ENCODE measurements at places on chromosomes 3 and 15.

DNA sequence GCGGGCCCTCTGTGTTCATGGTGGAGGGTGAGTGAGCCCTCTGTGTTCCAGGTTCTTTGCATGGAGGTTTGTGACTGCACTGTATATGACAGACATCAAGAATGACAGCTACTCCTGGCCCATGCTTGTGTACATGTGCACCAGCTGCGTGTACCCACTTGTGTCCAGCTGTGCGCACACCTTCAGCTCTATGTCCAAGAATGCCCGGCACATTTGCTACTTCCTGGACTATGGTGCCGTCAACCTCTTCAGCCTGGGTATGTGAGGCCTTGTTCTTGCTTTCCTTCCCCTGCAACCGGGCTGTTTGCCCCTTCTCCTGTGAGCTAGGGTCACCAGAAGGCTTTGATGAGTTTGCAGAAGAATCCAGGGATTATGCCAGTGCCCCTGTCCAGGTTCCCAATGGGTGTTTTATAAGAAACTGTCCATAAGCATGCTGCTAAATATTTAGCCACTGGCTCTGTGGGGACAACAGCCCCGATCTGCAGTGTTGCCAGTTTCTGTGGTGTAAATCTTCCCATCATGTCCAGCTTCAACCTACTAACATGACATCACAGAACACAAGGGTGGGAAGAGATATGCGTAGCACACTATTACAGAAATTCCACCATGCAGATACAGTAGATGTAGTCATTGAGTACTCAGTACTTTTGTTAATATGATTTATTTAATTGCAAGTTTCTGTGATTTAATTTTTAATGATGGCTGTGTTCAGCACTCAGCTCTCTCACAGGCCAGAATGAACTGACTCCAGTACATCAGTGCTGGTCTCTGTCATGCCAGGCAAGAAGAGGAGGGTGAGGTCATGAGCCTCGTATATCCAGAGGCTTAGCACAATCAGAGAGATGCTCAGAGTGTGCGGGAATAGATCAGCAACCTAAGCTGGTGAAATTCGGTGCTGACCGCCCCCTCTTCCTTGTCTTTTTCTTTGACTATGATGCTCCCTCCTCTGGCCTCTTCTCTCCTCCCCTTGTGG is 29.2 kb upstream of the KIF23 start:
- no peak for DNase-seq

DNA sequence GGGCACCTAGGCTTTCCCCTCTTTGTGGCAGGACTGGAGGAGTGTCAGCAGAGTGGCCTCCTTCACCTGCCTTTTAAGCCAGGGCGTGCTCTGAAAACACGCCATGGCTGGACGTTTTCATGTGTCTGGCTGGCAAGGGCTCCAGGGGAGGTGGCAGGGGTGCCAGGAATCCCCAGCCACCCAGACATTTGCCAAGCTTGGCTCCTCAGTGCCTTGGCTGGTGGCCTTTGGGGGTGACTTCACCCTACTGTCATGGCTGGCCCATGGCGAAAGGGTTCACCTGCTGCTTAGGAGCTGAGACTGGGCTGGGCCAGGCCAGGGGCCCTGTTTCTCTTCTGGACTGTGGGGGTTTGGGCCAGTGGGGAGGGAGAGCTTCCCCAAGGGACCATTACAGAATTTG is 17.6 kb downstream of the KLF13 start:
- no peak for DNase-seq

GRCh38 chr3:47912006-47912504 is 104.2 kb downstream of the MAP4 start:
- DNase-seq: no peak

DNA sequence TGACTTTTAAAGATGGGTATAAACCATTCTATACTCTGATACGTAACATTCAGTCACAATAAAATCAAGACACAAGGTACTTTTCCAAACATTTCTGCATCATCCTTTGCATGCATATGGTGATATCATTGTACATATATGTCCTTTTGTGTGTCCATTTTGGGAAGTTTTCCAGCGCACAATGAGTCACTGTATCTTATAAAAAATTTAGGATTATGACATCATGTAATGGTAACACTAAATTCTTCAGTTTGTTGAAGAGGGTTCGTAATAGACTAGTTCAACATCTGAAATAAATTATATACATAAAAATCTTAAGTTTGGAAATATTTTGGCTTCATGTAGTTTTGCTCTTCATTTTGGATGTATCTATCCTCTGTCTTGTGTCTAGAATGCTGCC is 480.9 kb downstream of the ROBO1 start:
- DNase-seq: no peak

- DNase-seq: no peak
Observed at GRCh38 chr3:151548195-151548594, 87.3 kb upstream of the IGSF10 start.

DNA sequence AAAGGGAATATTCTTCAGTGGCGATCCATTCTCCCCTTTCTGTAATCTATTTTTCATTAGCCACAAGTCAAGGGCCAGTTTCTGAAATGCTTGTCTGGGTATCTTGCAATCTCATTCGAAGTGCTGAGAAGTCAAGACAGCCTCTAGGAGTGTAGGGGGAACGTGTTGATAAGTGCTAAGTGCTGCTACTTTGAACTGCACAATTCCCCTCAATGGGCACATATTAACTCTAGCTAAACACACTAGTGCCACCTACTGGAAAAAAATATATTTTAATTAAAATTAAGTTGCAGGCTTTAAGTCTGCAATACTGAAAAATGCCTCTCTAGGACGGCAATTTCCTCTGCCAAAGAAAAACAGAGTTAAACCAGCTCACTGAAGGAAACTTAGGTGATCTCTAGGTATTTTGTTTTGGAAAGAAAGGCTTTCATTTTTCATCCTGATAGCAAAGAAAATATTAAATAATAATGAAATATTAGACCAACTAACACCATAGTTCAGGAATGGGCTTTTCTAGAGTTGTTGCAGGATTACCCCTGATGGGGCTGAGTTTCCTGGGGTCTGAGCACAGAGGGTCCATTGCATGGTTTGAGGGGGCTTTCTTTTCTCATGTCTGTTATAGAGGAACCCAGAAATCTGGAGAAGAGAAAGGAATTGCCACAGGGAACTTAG is 181.9 kb upstream of the KBTBD8 start:
- DNase-seq: no peak

DNA sequence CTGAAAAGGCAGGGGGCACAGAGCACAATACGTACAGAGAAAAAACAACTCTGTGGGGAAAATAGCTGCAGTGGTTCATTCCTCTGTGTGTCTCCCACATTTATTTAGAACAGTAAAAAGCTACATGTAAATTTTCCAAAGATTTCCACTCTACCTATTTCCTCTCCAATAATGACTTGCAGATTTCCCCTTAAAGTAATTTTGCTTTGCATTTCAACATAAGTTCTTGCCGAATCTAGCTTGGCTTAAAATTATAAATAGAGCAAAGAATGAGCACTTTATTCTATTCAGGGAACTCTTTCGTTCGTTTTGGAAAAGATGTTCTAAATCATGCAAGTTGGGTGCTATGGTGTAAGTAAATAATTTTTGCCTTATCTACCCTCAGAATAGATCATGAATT is 58.2 kb upstream of the NR2E3 start:
- DNase-seq: no peak

- no peak for DNase-seq
Observed at GRCh38 chr3:161673866-161674265, 177.3 kb downstream of the OTOL1 start.

- DNase-seq: no peak
Observed at GRCh38 chr3:101414121-101414520, 93.7 kb upstream of the IMPG2 start.

DNA sequence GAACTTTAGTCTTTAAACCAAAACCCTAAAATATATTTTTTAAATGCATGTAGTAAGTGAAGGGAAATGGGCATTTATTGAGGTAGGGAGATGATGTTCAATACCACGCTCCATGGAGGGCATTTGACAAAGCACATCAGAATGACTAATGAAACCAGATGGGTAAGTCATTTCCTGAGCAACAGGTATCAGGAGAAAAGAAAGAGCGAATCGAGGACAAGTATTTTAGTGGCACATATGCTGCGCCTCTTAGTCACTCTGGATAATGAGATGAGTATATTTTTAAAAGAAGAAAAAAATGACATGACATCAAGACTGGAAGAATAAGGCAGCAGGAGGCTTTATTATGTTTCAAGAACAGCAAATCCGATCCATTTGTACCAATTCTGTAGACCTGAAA is 129.0 kb upstream of the ARHGEF3 start:
- no peak for DNase-seq

- DNase-seq: no peak
Observed at GRCh38 chr3:151743855-151744254, 10.1 kb downstream of the AADACL2 start.

- DNase-seq: no peak
Observed at GRCh38 chr3:194285024-194285849, 65.9 kb downstream of the CPN2 start.

DNA sequence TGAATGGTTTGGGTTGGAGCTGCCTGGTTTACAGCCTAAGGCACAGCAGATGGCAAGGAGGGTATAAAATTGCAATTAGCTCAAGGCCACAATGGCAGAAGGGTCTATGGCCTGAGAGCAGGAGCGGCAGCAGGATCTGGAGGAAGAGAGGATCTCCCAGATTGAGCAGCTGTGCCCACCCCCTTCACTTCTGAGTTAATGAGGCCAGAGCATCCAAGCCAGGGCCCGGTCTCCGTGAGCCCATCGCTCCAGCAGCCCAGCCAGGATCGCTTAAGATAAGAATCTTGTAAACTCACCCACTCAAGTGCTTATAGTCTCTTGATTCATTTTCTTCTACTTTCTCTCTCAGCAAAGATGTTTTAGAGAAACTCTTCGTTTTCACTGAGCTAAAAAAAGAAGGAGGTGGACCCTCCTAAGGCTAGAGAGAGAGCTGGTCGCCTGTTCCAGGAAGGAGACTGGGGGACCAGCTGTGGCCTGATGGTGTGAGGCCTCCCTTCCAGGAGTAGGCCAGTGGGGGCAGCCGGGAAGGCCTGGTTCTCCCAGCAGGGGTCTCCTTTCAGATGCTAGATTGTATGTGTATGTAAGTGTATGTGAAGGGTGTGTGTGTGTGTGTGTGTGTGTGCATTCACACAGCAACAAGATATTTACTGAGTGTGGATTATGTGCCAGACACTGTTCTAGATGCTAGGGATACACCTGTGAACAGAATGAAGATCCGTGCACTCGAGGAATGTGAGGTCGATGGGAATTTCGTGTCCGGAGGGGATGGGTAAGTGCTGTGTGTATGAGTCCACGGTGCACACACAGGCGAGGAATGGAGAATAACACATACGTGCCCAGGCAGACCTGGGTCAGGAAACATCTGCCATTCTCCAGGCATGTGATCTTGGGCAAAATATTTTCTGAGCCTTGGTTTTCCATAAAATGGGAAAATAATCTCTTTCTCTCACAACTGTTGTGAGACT is 18.6 kb downstream of the MAGEF1 start:
- DNase-seq: no peak

DNA sequence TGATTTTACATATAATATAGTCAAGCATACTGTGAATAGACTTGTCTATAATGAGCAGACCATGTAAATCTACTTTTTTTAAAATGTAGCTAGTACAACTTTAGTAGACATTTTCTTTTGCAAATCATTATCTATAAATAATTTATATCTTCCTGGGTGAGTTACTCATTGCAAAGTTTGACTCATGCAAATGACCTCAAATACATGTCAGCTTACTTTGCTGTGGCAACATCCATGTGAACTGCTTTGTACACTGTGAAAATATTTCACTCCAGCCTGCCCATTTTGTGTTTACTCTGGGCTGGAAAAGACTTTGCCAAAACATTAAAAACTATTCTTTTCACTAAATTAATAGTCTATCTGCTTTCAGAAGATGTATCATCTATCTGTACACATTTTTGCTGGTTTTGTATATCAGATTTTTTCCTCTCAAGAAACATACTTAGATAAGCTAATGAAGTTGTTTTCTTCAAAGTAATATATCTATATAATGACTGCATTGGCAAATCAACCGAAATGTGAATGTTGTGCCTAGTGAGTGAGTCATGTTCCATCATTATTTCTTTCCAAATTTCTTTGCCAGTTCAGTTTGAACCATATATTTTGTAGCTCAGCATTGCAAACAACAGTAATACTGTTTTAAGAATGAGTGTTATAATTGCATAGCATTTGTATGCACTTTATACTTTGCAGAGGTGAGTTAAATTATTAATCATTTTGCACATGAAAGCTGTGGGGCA is 26.5 kb downstream of the IGSF10 start:
- no peak for DNase-seq

DNA sequence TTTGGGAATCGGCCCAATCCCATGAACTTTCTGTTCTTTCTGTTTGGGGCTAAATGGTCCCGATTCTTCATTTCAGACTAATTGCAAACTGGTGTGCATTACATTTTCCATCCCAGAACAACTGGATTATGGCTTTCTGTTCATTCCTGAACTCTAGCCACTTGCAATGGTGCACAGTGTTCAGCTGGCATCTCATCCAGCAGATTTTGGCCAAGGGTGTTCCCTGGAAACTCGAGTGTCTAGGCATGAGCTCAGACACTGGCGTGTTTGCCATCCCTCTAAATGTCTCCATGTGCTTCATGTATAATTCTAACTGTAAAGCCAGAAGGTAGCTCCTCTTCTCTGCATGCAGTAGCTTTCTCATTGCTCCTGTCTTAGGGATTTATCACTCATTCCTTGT is 97.1 kb upstream of the MYZAP start:
- no peak for DNase-seq

GRCh38 chr15:92232317-92232716 is 161.4 kb upstream of the ST8SIA2 start:
- no peak for DNase-seq

DNA sequence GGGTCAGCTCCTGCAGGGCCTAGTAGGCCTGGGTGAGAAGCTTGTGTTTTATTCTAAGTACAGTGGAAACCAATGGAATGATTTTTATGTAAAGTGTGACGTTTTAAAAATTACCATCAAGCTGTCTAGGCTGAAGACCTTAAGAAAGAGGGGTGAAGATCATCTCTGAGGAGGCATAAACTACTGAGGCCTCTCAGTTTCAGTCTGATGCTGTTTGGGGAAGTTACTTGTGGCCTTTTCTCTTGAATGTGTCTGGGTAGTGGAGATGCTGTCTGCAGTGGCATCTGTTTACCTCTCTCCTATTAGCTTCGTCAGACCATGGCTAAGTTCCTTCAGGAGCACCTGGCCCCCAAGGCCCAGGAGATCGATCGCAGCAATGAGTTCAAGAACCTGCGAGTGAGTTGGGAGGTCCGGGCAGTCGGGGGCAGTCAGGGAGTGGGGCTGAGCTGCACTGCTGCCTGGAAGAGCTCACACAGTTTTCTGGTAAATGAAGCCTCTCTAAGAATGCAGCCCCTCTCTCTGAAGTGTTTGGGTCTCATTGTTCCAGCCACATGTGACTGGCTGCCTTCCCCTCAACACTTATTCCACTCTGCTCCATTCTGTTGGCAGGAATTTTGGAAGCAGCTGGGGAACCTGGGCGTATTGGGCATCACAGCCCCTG is 1.9 kb downstream of the IVD start:
- DNase-seq: no peak

DNA sequence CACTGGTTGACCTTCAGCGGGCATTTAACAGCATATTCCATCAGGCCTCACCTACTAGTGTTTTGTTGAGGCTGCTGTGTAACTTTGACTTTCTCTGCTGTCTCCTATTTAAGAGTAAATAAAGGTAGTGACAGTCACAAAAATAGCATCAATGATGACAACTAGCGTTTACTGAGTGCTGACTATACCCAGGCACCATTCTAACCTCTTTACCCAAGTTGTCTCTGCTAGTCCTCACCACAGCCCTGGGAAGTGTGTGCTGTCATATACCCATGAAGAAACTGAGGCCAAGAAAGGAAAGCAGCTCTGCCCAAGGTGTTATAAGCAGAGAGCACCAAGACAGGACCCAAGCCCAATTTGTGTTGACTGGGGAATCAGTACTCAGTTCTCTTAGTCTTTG is 286.4 kb upstream of the CTDSPL start:
- DNase-seq: no peak

Data from stimulated activated CD8-positive, alpha-beta memory T cell treated with anti-CD3 and anti-CD28 coated beads, Interleukin-12 subunit alpha, Interleukin-12 subunit beta, amount 100 ng/mL, for 1 hour (primary cell).